HEK293T (cell line): ENCODE measurements at places on chromosomes 16 and 17.

- DNase-seq, result no peak
Observed at GRCh38 chr16:27960619-27961295, 102.8 kb downstream of the GSG1L start.

DNA sequence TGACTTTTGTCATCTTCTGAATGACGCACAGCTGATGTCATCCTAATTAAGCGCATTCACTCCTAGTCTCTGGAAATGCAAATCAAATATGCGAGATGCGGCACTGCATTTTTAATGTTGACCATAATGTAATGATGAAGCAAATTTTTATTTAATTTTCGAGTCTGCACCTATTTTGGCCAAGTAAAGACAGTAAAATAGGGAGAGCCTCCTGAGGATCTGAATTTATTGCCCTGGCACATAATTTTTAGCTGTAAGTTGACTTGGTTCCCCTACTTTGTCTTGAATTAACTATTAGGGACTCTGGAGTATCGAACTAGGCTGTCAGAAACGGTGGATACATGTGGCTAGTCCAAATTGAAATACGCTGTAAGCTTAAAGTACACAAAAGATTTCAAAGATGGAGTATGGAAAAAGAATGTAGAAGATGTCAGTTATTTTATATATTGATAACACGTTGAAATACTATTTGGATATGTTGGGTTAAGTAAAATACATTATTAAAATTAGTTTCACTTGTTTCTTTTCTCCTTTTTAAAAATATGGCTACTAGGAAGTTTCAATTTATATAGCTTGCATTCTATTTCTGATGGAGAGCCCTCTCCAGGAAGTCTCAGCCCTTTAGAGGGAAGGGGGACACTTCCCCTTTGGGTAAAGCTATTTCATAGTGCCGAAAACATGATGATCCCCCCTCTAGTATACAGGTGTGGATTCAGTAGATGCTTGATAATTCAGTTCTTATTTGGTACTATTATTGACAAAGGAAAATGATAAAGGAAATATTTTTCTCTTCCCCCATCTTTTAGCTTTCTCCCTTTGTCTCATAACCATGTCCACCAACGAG is 991 bp downstream of the KPNA2 start:
- no peak for DNase-seq

DNA sequence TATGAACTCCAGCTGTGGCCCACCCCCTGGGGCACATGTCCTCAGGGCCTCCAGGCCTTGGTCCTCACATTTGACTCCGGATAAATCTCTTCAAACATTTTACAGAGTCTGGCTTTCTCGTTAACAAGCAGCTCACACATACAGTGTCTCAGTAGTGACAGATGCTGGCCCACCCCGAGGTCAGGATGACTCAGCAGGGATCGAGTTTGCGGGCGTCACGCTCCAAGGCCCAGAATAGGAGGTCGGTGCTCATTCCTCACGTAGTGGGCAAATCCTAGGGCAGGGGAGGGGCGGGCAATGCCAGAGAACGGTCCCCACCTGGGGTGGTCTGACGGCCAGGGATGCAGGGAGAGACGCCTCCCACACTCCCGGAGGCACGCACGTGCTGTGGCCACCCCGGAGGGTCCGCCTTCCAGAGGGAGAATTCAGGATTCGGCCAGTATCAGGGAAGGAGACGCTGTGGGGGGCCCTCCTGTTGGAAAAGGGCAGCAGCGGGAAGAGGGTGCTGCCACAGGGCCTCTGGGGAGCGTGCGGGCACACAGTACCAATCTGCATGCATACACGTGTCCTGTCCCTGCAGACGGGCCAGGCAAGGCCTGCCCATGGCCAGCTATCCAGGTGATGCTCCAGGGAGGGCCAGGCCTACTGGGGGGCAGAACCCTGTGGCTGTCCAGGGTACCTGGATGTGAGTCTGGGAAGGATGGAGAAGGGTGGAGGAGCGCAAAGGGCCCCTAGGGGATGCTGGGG is 8.6 kb downstream of the SLC7A5 start:
- no peak for DNase-seq

DNA sequence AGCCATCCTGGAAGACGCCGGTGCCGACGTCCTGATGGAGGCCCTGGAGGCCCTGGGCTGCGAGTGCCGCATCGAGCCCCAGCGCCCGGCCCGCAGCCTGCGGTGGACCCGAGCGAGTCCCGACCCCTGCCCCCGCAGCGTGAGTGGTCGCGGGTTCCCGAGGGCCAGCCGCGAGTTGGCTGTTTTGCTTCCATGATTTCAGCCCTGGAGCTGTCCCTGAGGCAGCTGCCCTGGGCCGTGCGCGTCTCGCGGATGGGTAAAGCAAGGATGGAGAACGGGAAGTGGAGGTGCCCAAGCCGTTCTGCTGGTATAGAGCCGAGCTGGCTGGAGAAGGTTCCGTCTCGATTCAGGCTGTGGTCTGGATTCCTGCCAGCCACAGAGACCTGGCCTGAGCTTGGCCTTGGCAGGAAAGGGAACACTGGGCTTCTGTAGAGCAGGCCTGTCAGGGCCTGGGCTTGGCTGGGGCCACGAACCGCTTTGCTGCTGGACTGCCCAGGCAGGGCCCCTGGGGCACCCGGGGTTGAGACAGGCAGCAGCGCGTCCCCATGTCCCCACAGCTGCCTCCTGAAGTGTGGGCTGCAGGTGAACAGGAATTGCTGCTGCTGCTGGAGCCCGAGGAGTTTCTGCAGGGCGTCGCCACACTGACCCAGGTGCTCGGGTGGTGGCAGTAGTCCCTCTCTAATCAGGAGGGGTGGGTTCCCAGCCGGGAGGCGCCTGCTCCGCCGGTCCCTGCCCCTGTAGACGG is 941 bp upstream of the MRPS34 start:
- DNase-seq, result no peak

DNA sequence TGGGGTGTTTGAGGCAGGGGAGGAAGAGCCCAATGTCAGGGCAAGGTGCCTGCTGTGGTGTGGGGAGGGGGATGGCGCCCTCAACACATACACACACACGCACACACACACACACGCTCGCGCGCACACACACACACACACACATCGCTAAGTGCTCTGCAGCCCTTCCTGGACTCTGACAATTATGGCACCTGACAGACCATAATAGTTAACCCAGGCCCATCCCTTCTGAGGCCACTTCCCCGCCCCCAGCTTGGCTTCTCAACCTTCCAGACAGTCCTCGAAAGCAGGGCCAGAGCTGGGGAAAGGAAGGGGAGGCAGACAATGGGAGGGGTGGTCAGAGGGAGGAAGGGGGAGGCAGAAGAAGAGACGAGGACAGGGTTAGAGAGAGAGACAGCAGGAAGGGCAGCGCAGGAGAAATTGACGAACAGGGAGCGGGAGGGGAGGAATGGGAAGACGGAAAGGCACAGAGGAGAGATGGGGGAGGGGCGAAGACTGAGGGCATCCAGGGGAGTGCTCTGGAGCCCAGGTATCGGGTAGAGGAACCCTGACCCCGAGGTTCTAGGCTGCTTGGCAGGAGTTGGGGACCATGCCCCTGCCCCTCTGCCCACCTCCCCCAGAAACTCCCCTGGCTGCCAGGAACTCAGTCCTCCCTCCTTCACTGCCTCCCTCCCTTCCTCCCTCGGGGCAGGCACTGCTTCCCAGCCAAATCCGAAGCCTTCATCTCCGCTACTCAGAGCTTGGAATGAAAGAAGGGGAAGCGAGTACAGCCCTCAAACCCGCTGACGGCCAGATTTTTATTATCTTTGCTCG is 4.0 kb downstream of the SRCIN1 start:
- DNase-seq, result no peak

- DNase-seq, result no peak
Observed at GRCh38 chr16:53094013-53094630, 39.3 kb downstream of the CHD9 start.

DNA sequence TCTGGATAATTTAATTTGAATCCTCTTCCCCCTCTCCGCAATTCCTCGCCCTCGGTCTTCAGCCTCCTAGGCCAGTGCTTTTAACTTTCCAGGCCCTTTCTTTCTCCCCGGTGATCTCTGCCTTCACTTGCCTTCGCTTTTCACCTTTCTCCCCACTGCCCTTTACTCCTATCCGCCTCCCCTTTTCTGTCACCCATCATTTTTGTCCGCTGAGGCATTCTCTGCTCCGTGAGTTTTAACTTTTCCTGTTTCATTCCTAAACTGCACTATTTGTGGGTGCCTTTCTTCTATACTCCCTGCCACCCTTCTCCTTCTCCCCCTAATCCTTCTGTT is 729 bp downstream of the LONP2 start:
- DNase-seq, result no peak

GRCh38 chr17:81274471-81274855 is 20.6 kb downstream of the SLC38A10 start:
- DNase-seq, result no peak

- DNase-seq, result peak; percentile 28
Observed at GRCh38 chr17:40038882-40039513, 15.2 kb downstream of the MED24 start.

DNA sequence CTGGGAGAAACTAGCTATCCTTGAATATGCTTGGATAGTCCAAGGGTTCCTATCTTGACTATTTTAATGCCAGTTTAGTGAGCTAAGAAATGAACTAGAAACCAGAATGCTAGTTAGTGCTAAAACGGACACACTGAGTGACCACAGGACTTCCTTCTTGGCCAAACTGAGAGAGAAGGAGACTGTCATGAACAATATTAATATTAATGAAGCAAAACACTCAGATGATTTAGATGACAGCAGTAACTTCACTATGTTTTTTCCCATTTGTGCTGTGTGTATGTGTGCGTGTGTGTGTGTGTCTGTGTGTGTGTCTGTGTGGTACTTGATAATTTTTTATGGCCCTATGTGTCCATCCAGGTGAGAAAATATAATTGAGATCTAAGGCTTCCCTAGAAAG is 2.2 kb upstream of the ATXN1L start:
- no peak for DNase-seq

GRCh38 chr17:68577497-68577821 is 23.7 kb downstream of the FAM20A start:
- DNase-seq, result no peak

DNA sequence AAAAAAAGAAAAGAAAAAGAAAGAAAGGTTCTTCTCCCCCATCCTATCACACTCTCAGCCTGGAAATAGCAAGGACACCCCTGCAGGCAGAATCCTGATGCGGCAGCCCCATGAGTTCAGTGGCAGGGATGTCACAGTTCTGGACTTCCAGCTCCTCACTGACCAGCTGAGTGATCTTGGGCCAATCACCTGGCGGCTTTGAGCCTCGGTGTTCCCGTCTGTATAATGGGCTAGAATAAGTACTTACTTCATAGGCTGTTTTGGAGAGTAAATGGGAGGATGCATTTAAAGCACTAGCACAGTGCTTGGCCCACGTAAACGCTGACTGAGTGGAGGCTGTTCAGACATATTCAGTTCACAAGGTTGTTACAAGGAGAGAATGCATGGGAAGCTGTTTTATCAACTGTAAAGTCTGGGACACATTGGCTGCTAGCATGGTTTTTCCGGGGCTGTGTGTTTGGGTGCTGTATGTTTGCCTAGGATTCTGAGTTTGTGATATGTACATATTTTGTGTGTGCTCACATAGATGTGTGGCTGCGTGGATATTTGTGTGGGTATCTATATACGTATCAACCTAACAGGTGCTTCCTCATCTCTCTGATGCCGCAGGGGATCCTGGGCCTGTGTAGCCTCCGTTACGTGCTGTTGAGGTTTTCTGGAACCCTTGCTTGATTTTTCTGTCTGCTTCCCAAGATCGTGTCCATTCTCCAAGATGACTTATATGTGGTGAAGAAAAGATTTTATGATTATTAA is 3.4 kb downstream of the BHLHA9 start:
- DNase-seq, result no peak

- no peak for DNase-seq
Observed at GRCh38 chr17:35903451-35903850, 23.3 kb upstream of the CCL5 start.

- no peak for DNase-seq
Observed at GRCh38 chr17:66684261-66684660, 150.7 kb upstream of the CACNG5 start.

DNA sequence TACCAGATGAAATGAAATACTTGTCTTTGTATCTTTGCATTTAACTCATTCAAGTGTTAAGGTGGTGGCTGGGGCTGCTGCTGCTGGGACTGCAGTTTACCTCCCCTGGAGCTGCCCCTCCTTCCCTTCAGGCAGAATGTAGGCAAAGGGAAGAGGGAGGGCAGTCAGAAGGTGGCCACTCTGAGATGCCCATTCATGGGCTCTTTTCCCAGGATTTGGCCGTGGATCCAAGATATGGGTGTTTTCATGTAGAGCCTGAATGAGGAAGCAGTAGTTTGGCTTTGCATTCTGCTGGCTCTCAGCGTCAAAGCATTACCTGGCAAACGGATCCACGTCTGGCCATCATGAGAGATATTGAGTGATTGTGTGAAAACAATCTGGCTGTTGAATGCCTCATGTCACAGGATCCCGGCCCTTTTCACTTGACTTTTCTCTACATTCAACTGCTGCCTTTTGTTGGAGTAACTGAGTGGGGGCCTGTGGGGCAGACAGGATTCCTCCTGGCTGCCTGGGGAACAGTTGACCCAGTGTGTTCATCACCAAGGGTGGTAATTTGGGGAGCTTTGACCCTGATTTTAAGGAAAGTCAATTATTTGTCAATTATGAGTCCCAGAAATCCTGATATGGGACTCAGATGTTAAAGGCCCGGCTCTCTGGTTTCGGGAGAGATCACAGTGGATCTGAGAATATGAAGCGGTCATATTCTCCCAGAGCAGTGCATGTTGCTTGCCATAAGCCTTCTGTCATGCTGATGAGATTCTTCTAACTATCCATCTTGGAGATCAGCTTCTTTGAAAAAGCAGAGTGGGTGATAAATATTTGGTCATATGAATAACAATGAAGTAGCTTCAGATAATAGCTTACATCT is 236.8 kb downstream of the IRX3 start:
- DNase-seq, result no peak

- no peak for DNase-seq
Observed at GRCh38 chr17:78019367-78019975, 61.0 kb downstream of the TNRC6C start.

DNA sequence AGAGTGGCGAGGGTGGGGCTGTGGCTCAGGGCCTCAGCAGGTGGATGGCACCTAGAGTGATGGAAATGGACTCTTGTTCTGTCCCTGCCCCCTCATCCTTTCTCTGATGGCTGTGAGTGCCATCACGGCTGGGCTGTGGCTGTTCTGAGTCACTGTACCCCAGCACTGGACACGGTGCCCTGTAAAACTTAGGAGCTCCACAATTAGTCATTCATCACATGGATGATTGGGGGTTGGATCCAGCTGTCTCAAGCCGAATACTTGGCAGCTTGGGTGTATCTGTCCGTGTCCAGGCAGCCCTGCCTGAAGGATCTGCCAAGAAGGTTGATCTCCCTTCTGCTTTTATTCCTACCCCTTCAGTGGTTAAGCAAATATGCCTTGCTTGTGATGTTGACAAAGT is 295.5 kb upstream of the EEF2KMT start:
- DNase-seq, result no peak

DNA sequence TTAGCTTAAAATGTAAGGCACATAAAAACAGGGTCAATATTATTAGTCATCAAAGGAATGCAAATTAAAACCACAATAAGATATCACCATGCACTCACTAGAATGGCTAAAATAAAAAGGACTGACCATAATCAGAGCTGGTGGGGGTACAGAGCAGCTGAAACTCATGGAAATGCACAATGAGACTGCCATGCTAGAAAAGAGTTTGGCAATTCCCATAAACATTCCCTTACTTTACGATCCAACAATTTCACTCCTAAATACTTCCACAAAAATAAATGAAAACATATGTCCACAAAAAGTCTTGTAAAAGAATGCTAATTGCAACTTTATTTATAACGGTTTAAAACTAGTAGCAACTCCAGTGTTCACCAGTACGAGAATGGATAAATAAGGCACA is 36.1 kb upstream of the ERCC4 start:
- no peak for DNase-seq

GRCh38 chr16:20620003-20620402 is 43.8 kb upstream of the ACSM2B start:
- DNase-seq, result no peak

GRCh38 chr17:82914375-82914774 is 74.6 kb upstream of the ZNF750 start:
- peak; percentile 26 for DNase-seq
